Skin of body (tissue), 3 donors: ENCODE measurements at places on chromosomes 11 and 22. TPM values are rescaled to one million over a fixed set of nuclear protein-coding genes. Genes with fewer than 3 reads are reported as not detected.

DNA sequence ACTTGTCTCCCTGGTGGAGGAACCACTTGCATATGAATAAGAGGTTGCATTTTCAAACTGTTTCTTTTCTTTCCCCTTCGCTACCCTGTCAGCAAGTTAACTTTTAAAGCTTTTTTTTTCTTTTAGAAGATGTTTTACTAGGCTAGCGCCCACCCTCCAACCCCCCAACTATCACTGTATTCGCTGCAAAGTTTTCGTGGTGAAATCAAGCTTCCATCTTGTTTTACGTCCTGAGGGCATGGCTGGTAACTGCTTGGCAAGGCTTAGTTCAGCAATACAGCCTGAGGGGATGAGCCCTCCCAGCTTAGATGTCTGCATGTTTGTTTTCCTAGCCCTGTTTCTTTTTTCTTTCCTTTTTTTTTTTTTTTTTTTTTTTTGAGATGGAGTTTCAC is 1359.3 kb downstream of the LRRC4C start:
- DNase-seq: no peak

GRCh38 chr22:23691748-23692423 is 1.1 kb downstream of the RGL4 start:
- no peak for DNase-seq

GRCh38 chr11:69231466-69232018 is 62.4 kb upstream of the MYEOV start:
- no peak for DNase-seq

GRCh38 chr11:115290479-115290878 is 213.7 kb downstream of the CADM1 start:
- DNase-seq: no peak

GRCh38 chr11:111819829-111820237 is 51.5 kb downstream of the ALG9 start:
- DNase-seq: peak; percentile 93

DNA sequence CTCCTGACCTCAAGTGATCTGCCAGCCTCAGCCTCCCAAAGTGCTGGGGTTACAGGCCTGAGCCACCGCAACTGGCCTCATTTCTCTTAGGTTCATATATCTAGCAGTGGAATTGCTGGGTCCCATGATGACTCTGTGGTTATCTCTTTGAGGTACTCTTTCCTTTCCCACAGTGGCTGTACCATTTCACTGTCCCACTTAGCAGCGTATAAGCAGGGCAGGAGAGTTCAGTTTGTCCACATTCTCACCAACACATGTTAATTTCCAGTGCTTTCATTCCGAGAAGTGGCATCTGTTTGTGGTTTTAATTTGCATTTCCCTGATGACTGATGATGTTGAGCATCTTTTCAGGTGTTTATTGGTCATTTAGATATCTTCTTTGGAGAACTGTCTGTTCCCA is 16.4 kb downstream of the PRR5 start:
- DNase-seq: no peak

- no peak for DNase-seq
These were observed 2.3 kb downstream of the PRR33 start for GRCh38 chr11:1889224-1889930.

DNA sequence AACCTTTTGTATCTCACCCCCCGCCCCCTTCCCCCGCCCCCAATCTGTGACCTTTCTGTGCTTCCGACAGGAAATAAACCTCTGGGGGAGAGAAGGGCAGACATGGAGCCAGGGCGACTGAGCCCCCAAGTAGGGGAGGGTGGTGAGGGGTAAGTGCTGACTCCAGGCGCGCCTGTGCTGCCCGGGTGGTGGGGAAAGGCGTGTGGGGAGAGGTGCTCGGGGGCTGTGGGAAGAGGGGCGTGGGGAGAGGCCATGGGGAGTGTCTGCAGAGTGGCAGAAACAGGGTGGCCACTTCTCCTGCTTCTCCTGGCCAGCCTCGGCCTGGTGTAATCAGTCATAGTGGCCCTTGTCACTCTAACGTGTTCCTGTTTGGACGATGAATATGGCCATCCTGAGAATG is 8.0 kb downstream of the SLC16A8 start:
- DNase-seq: no peak

GRCh38 chr11:61983419-61983818 is 16.0 kb upstream of the FTH1 start:
- DNase-seq: no peak

PLEKHA7 gene
- total RNA-seq: 19.9 TPM

MB gene
- 21.4 TPM for total RNA-seq

TRAPPC4 gene
- total RNA-seq: 34.2 TPM

GLB1L2 gene
- total RNA-seq: 2.7 TPM
